MM.1S (cell line): ENCODE measurements at places on chromosomes 12 and 14.
A peak's percentile ranks its signal among the peaks of the same experiment; 100 is the strongest.

DNA sequence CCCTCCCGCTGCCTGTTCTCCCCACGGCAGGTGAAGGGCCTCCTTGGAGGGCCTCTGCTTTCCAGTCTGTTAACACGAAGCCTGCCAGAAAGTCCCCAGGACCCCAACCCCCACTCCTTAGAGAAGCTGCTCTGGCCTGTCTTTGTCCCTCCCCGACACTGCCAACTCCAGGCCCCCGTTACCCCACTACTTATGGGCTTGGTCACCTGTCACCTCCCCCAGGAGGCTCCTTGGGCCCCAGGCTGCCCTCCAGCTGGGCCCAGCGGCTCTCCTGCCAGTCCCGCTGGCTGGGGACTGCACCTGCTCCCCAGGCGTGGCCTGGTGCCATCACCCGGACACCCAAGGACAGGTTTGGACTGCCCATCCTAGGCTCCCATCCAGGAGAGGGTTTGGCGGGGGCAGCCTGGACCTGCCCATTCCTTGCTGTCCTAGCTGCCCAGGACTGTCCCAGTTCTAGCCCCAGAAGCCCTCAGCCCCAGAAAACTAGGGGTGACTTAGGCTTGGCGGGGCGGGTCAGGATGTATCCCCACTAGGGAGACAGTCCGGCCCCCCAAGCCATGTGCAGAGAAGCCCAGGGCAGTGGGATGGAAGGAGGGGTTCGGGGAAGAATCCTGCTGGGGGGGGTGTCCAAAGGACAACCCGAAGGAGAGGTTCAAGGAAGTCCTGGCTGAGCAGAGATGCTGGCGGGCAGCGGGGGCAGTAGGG is 155.7 kb upstream of the C14orf180 start:
- no peak for DNase-seq

- DNase-seq, result no peak
Observed at GRCh38 chr12:51662728-51663154, 71.7 kb downstream of the SCN8A start.

GRCh38 chr14:100237735-100238418 is 1.1 kb upstream of the YY1 start:
- DNase-seq, result peak; percentile 47

- no peak for DNase-seq
Observed at GRCh38 chr12:40241741-40242140, 16.9 kb downstream of the LRRK2 start.

GRCh38 chr12:58301730-58302122 is 360.4 kb downstream of the ATP23 start:
- no peak for DNase-seq

- DNase-seq, result no peak
Observed at GRCh38 chr12:85626784-85627171, 209.4 kb downstream of the RASSF9 start.

DNA sequence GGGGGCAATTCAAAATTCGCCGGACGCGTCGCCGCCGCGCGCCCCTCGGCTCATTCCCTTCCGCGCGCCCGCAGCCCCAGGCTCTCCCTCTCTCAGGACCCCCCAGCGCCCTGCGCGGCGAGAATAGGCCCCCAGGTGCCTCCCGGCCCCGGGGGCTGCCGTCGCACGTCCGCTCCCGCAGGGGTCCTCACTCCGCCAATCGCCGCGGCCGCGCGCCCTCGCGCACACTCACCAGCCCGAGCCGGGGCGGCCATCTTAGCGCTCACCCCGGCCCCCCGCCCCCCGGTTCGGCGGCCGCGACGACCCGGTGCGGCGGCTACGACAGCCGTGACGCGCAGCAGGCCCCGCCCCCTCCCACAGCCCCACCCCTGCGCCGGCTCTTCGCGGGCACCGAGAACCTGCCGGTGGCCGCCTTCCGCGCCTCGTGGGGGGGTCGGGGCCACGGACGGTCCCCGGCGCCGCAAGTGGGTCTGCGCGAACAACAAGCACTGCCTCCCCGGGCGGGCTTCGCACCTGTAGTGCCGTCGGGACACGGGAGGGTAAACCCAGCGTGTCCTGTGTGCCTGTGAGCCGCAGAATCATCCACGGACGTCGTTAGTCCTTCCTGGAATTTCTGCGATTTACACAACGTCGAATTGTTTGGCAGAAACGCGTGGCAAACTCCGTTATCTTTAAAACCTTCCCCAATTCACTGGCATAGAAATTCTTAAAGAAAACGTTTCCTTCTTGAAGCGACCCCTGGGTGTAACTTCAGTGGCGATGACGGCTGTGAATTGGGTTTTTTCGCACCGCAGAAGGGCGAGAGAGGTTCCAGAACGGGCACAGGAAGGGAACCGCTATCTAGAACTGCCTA is 2.5 kb downstream of the USP44 start:
- DNase-seq, result no peak

- peak; percentile 27 for DNase-seq
Observed at GRCh38 chr12:62903151-62903550, 31.8 kb downstream of the PPM1H start.

- DNase-seq, result no peak
Observed at GRCh38 chr14:61368781-61369453, 47.5 kb downstream of the PRKCH start.

- DNase-seq, result no peak
Observed at GRCh38 chr12:27657296-27657695, 39.0 kb upstream of the REP15 start.
